ENCODE measurements at places on chromosomes 3 and 15.

DNA sequence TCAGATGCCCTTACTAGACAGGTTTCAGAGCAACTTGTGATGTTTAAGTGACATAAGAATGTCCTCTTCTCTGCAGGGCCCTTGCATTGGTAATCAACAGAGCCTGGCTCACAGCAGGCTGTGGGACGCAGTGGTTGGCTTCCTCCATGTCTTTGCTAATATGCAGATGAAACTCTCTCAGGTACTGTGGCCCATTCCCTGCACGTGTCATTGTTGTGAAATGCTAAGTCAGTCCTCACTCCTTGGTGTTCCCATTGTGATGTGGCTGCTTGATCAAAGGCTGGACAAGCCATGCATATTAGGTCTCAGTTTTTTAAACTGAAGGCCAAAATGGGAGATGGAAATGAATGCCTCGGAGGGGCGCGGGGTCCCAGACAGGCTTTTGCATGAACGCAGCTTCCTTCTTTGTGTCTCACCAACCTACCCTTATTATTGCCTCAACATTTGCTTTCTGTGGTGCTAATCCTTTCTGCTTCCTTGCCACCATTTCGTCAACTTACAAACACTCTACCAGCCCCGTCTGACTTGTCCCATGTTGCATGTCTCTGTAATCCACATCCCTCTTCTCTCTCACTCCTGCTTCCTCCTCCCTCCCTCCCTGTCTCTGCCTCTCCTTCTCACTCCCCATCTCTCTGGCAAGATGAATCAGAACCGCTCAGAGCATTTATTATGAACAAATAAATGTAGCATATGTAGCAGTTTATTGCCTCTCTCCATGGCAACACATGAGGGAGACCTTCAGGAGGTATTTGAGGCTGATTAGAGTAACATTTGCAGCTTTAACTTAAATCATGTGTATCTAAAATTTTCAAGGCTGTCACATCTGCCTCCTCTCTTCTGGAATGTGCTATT, 133.2 kb upstream of the CHRM5 start:
- no peak for DNase-seq

- DNase-seq, result no peak
Observed at GRCh38 chr15:95327661-95328060, 1002.8 kb upstream of the NR2F2 start.

- DNase-seq, result no peak
Observed at GRCh38 chr15:43943511-43943910, 116.7 kb downstream of the WDR76 start.

DNA sequence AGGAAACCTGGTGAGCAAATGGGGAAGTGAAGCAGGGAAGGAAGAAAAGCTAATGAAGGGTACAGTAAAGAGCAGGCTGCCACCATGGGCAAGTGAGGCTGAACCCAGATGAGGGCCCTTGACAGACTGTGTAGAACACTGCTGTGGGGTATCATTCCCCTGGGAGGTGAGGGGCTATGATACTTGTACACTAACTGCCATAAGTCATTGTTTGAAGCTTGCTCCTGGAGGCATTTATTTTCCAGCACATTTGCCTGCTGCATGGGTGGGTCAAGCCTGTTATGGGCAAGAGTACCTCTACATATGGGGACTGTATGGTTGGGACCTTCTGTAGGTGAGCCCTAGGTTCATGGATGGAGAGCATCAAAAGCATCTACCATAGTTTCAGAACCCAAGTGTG, 57.4 kb downstream of the POMGNT2 start:
- no peak for DNase-seq

DNA sequence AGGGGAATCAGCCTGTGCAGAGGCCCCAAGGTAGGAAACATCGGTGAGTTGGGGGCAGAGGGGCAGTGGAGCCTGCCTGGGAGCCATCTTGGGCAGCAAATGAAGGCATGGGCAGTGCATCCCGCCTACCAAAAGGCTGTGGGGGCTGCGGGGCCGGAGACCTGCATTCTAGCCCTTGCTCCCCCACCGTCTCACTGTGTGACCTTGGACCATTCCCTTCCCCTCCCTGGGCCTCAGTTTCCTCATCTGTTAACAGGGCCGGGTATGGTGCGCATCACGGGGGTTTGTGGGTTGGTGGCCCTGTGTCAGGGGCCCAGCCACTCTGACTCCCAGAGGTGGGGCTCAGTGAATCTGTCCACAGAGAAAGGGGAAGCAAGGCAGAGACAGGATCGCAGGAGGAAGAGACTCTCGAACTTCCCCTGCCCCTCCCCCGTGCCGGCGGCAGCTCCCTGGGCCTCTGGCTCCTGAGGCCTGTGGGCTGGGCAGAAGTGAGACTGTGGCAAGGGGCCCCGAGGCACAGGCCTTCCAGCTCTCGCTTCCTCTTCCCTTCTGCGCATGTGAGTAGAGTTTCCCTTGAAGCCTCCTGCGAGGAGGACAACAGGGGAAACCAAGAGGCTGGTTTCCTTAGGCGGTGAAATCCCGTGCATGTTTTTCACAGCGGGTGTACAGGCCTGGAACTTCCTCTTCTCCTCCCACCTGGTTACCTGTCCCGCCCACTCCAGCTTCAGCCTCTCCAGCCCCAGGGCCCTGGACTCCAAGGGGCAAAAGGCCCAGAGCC, 42.9 kb downstream of the IDH2 start:
- no peak for DNase-seq

- DNase-seq, result peak; percentile 68
Observed at GRCh38 chr3:189041482-189042090, 130.2 kb upstream of the TPRG1 start.
